ENCODE measurements at places on chromosomes 1 and 21.

GRCh38 chr1:167514288-167514687 lies 4.0 kb downstream of the CD247 start:
- DNase-seq, result no peak

- DNase-seq, result no peak
These were observed 46.0 kb upstream of the PLA2G4A start for GRCh38 chr1:186782791-186783190.

DNA sequence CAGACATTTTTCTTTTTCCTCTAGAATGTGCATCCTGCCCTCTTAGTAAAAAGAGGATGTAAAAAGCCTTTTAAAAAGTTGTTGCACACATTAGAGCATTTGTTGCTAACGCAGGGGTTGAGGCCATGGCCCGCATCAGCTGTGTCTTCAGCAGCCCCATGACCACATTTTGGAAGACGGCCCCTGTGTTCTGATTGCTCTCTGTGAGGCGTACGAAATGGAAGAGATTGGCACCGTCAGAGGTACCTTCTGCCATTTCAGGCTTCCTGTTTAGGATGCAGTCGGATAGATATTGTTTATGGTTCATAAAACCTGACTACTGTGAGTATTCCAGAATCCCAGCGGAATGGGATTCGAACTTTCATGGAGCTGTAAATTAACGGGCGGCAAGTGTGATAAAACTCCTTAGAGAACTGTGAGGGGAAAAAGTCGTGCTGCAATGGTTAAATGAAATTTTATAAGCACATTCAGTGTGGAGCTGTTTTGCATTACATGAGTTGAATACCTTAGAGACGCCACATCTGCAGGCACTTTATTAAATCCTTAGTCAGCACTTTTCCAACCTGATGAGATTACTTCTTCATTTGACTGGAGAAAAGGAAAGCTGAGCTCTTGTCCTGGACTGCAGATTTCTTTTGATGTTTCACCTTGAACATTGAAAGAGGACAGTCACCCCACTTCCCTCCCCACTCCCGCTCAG lies 273.9 kb downstream of the TM2D1 start:
- no peak for DNase-seq

DNA sequence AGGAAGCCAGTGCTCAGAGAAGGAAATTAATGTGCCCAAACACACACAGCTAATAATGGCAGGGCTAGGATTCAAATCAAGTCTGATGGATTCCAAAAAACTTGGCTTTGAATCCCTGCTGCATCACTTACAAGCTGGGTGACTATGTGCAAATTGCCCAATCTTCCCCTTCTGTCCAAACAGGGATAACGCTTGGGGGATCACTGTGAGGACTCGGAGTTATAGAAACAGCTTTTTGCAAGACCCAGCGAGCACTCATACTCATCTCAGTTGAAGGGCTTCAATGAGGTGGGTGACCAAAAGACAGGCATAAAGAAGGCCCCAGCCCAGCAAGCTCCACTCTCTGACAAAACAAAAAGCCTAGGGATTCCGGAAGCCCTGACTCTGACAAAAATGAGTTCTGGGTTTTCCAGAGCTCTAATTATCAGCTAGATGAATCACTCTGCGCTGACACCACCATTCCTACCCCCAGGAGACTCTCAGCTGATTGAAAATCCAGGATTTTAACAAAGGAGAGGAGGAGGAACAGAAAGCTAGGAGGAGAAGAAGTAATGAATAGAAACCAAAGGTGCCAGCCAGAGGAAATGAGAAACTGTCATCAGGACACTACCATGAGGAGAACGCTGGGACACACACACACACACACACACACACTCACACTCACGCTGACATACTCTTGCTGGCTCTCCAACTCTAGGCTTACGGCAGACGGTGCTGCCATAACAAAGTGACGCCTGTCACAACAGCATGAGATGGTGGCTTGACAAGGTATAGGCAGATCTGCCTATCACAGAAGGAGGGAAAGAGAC lies 1.6 kb upstream of the STK40 start:
- DNase-seq, result no peak

DNA sequence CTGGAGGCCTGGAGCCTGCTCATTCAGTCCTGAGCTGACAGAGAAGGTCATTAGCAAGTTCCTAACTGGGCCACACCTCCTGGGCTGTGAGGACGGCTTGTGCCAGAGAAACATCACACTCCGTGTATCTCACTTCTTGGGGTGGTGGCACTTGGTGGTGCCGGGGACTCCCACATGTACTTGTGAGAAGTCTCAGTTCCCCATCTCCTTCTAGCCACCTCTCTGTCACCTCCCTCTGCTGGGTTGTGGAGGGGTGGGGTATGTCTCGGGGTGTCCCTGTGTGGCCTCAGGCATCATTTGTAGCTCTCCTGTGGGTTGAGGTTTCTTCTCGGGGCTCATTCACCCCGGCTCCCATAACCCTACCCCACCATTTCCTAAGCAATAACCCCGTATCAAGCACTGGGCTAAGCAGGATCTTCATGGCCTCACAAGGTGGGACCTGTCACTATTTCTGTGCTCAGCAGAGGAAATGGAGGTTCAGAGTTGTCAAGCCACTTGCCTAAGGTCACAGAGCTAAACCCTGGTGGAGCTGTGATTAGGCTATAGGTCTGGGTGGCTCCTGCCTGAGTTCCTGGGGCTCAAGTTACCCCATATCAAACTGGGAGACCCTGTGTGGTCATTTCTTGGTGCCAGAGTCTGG lies 62.5 kb downstream of the UBIAD1 start:
- DNase-seq, result no peak

DNA sequence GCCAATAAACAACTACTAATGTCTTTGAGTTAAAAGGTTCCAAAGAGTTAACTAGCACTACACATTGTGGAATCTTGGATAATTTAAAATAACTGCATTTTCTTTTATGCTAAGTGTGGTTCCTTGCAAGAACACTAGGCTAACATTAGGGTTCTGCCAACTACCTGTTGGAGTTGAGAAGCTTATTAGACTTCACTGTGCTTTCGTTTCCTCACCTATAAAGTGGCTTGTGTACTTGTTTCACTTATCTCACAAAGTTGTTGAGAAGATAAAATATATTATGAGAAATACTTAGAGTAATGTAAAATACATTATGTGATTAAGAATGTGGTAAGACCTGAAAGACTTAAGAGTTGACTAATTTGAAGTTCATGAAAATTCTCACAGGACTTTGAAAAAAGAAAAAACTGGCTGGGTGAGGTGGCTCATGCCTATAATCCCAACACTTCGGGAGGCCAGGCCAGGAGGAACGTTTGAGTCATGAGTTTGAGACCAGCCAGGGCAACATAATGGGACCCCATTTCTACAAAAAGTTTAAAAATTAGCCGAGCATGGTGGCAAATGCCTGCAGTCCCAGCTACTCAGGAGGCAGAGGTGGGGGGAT lies 5.6 kb upstream of the RRAGC start:
- no peak for DNase-seq

DNA sequence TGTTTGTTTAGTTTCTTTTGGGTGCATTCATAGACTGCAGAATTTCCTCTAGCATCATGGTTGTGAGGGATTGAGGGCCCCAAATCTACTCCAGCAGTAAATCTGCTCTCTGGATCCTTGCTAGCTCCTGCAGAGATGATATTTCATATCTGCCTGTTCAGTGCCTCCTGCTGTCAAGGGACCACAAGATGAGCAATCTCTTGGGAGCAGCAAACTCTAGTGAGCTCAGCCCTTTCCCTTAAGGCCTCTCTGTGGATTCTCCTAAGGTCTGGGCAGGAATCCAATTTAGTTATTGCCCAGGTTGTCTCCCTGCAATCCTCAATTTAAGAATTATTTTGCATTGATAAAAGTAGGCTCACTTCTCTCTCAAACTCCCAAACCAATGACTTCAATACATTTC lies 76.9 kb downstream of the RGS18 start:
- no peak for DNase-seq

DNA sequence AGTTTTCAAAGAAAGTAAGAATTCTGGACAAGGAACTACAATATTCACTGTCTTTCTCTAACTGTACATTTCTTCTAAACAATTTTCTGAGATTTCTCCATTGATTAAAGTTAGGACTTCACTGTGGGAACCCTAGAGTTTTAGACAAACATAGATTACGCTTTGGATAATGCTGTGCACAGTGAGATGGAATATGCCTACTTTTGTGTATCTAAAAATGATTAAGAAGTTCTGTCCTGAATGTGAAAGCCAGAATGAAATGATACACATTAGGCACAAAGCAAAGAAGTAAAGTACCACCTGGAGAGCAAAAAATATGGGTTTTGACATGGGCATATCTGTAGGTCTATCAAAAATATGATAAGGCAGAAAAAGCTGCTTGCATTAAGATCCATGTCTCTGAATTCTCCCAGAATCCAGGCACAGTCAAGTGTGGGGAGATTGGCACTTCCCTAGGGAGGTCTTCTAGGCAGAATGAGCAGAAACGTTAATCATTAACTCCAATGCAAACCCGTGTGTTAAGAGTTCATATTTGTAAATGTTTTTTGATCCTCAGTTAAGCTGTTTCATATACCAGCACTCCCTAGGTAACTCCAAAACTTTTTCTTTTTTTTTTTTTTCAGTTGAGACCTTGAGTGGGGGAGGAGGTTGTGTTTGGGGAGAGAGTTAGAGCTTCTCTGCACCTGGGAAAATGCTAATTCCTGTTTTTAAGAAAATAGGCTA lies 467.1 kb downstream of the LMO4 start:
- DNase-seq, result no peak

DNA sequence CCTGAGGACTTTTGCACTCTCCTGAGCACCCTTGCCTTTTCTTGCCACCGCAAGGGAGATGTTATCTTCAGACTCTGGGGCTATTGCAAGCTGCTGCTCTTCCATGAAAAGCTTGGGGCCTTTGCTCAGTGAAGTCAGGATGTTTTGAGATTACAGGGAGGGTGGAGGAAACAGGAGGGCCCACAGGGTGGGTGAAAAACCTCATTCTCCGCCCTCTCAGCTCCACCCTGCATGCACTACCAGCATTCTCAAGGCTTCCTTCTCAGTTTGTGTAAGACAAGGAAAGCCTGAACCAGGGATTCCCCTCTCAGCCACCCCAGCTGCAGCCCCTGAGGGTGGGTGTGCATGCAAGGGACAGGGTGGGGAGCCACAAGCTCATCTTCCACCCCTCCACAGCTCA lies 25.8 kb upstream of the ZNF648 start:
- no peak for DNase-seq

GRCh38 chr21:27759091-27759659 lies 792.3 kb upstream of the ADAMTS5 start:
- no peak for DNase-seq

GRCh38 chr1:36087233-36088123 lies 1.2 kb upstream of the ADPRS start:
- no peak for DNase-seq

DNA sequence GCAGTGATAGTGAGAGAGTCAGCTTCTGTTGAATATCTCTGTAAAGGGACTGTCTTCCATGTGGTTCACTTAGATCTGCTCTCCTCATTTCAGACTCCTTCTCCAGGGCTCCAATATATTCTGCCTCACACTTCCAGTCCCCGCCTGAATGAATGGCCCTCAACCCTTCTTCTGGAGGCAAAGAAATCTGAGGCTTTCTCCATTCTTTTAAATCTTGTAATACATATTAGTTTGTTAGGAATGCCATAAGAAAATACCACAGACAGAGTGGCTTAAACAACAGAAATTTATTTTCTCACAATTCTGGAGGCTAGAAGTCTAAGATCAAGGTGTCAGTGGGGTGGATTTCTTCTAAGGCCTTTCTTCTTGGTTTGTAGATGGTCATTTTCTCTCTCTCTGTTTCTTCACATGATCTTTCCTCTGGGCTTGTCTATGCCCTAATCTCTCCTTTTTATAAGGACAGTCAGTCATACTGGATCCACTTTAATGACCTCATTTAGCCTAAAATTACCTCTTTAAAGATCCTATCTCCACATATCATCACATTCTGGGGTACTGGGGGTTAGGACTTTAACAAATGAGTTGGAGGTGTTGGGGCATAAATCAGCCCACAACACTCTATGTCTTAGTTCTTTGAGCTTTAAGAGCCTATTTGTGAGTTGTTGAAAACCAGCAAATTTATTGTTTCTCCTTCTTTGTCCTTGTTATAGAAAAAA lies 128.5 kb upstream of the KCNK2 start:
- no peak for DNase-seq

DNA sequence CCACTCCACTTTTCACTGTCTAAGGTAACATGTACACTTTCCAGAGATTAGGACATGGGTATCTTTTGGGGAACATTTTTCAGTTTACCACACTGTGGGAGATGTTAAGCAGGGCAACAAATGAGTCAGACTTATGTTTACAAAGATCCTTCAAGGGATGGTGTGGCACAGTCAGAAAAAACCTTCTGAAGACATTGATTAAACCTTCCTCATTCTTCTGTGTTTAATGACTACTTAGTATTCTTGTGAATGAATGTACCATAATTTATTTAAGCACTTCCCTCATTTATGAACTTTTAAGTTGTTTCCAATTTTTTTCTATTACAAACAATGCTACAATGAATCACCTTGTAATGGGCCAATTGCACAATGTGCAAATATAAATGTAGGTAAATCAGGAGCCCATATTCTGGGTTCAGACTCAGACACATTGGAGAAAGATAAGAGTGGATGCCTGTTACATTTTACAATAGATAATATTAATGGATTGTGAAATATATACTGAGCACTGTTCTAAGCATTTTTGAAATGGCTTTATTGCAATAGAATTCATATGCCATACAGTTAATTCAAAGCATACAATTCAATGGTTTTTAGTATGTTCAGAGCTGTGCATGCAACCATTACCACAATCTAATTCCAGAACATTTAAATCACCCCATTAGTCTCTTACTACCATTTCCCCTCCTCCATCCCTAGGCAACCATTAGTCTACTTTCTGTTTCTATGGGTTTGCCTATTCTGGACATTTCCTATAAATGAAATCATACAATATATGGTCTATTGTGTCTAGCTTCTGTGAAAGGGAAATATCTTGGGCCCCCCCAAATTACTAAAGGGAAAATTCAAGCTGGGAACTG lies 1.9 kb upstream of the SFT2D2 start:
- no peak for DNase-seq

GRCh38 chr1:186178426-186179043 lies 196.5 kb downstream of the TPR start:
- no peak for DNase-seq

GRCh38 chr1:185263780-185264179 lies 53.3 kb downstream of the IVNS1ABP start:
- no peak for DNase-seq

GRCh38 chr1:167820684-167821355 lies 93.1 kb downstream of the ADCY10 start:
- no peak for DNase-seq

DNA sequence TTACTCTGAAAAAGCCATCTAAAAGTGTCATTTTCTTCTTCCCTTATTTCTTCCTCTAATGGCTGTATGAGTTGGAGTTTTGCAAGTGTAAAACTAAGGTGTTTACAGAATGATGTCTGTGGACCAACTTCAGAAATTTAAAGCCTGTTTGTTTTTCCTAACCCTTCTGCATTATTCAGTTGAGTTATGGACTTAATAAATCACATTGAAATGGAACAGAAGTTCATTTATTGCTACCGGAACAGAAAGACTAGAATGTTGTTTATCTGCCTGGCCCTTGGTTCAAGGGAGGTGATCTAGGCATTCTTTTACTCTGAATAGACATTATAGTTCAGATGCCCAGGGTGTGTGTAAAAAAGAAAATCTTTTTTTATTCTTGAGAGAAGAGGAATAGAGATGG lies 24.8 kb downstream of the SYT14 start:
- DNase-seq, result no peak

All from stimulated activated CD4-positive, alpha-beta T cell treated with anti-CD3 and anti-CD28 coated beads, Interleukin-4, amount 100 ng/mL, for 24 hours (primary cell).